Spinal cord (tissue), 10 donors: ENCODE measurements at places on chromosomes 7 and 10. TPM values are rescaled to one million over a fixed set of nuclear protein-coding genes. Genes with fewer than 3 reads are reported as not detected.

DNA sequence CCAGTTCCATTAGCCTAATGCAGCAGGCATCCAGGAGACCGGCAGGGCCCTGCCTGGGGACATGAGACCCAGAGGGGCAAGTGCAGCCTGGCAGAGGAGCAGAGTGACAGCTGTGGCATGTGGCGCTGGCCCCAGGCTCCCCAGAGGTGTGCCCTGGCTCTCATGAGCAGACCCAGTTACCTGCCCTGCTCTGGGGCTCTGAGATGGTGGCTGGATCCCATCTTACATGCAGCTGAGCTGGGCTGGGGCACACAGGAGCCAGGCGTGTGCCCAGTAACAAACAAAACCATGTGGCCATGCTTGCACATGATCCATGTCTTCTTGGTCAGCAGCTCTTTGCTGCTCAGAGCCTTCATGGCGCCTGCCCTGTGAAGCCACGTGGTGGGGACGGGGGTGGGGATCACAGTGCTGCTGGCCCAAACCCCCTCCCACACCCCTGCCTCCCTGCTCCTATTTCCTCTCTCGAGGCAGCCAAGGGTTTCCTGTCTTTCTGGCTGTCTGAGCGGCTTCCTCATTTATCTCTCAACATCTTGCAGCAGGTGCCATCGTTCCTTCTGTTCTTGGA lies 40.3 kb upstream of the GTF2I start:
- H3K27ac ChIP-seq = no peak overlapping the region
- DNase-seq = no peak
- H3K4me1 ChIP-seq = peaks cover 26% of the 10 kb centered on the region
- peaks cover 5% of the 10 kb centered on the region for H3K36me3 ChIP-seq
- no peak overlapping the region for H3K4me3 ChIP-seq

DNA sequence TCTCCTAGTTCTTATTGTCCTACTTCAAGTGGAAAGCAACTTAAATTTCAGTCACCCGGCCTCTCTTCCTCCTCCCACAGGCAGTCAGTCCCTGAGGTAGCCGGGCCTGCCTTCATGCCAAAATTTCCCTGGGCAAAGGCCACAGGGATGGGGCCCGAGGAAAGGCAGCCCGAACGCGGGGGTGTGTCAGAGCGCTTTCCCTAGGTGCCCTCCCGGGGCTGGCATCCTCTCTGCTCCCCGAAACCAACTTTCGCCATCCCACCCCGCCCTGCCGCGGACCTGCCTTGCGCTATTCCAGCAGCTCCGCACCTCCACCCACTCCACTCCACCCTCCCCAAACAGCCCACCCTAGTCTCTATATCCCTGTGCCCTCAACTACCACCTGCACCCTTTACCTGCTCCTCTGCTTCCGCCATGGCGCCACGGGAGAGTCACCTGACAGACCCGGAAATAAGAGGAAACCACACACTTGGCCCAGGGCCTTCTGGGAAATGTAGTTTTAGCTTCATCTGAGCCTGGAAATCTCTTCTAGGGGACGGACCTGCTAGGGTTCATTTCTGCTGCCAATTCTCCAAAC lies at the start of gene VPS41:
VPS41 (minus strand) TSS at position 433 of the 577 bp plus-strand sequence; CDS start at position 416, 17 bp downstream.
- no peaks in the 10 kb centered on the region for H3K4me1 ChIP-seq
- no peaks in the 10 kb centered on the region for H3K36me3 ChIP-seq
- DNase-seq = peak; percentile 49
- peak within 1 kb of the TSS; percentile 81 for H3K4me3 ChIP-seq
- no peak within 1 kb of the TSS for H3K27ac ChIP-seq
- no peaks in the 10 kb centered on the region for H3K27me3 ChIP-seq

Gene PTPRZ1
- total RNA-seq = 237 TPM

GRCh38 chr7:47496056-47496665 lies 85.8 kb downstream of the TNS3 start:
- no peaks in the 10 kb centered on the region for H3K27me3 ChIP-seq
- peaks cover 62% of the 10 kb centered on the region for H3K4me1 ChIP-seq
- no peak overlapping the region for H3K27ac ChIP-seq
- no peak overlapping the region for H3K4me3 ChIP-seq

DNA sequence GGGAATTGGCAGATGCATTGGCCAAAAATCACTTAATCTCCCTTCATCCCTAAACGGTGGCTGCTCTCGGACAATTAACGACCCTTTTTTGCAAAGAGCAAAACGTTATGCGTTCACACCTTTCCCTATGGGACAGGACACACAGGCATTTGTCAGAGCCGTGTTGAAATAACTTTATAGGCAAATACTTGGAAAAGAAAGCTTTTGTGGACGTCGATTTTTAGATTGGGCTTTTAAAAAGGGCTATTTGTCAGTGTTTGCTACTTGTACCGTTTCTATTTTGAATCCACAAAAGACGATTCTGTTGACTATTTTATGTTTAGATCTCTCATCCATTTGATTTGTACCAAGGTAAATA lies 245.6 kb downstream of the SLC25A13 start:
- no peaks in the 10 kb centered on the region for H3K36me3 ChIP-seq
- peaks cover 10% of the 10 kb centered on the region for H3K4me1 ChIP-seq
- H3K27ac ChIP-seq = peak overlapping the region; percentile 3
- H3K27me3 ChIP-seq = peaks cover 9% of the 10 kb centered on the region
- DNase-seq = no peak

- peaks cover 4% of the 10 kb centered on the region for H3K4me1 ChIP-seq
- H3K27ac ChIP-seq = no peak overlapping the region
- DNase-seq = no peak
- H3K36me3 ChIP-seq = no peaks in the 10 kb centered on the region
Measured at GRCh38 chr10:47022311-47023131, 111.3 kb downstream of the PTPN20 start.

- no peaks in the 10 kb centered on the region for H3K4me1 ChIP-seq
- no peak overlapping the region for H3K4me3 ChIP-seq
- DNase-seq = no peak
- H3K27ac ChIP-seq = no peak overlapping the region
- H3K27me3 ChIP-seq = no peaks in the 10 kb centered on the region
Measured at GRCh38 chr10:60414877-60415585, 25.4 kb upstream of the ANK3 start.

- H3K27me3 ChIP-seq = no peaks in the 10 kb centered on the region
- H3K27ac ChIP-seq = no peak overlapping the region
- no peak for DNase-seq
- H3K4me3 ChIP-seq = no peak overlapping the region
- H3K36me3 ChIP-seq = peaks cover 61% of the 10 kb centered on the region
Measured at GRCh38 chr7:98902523-98902922, 24.2 kb downstream of the TRRAP start.

GRCh38 chr7:117777335-117778142 lies 95.7 kb downstream of the CTTNBP2 start:
- no peaks in the 10 kb centered on the region for H3K27me3 ChIP-seq
- DNase-seq = no peak
- peaks cover 5% of the 10 kb centered on the region for H3K36me3 ChIP-seq
- no peak overlapping the region for H3K4me3 ChIP-seq
- no peaks in the 10 kb centered on the region for H3K4me1 ChIP-seq

DNA sequence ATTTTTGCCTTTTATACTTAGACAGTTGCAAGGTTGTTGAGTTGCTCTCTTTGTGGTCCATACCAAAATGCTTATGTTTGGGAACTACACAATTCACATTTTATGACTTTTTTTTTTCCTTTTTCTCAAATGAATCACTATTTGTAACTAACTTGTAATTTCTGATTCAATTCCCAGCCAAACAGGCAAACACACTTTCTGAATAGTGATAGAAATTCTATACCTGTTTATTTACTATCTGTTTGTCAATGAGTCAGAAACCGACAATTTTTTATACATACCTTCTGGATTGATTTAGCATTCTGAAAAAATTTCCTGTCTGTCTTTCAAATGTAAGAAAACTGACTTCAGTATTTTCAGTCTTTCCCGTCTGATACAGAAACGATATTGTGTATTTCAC lies 69.1 kb downstream of the MBL2 start:
- H3K4me1 ChIP-seq = no peaks in the 10 kb centered on the region
- H3K27me3 ChIP-seq = no peaks in the 10 kb centered on the region
- H3K4me3 ChIP-seq = no peak overlapping the region
- no peaks in the 10 kb centered on the region for H3K36me3 ChIP-seq
- DNase-seq = no peak

- DNase-seq = no peak
- H3K4me1 ChIP-seq = peaks cover 25% of the 10 kb centered on the region
- H3K4me3 ChIP-seq = no peak overlapping the region
- H3K27me3 ChIP-seq = peaks cover 4% of the 10 kb centered on the region
- no peak overlapping the region for H3K27ac ChIP-seq
- H3K36me3 ChIP-seq = peaks cover 4% of the 10 kb centered on the region
Measured at GRCh38 chr10:1608851-1609647, 128.3 kb downstream of the ADARB2 start.

- H3K4me3 ChIP-seq = no peak overlapping the region
- H3K27ac ChIP-seq = no peak overlapping the region
- H3K27me3 ChIP-seq = no peaks in the 10 kb centered on the region
- no peak for DNase-seq
- H3K36me3 ChIP-seq = no peaks in the 10 kb centered on the region
Measured at GRCh38 chr10:3499120-3499519, 285.9 kb downstream of the KLF6 start.

GRCh38 chr10:35300063-35300699 lies 36.1 kb upstream of the CCNY start:
- H3K27ac ChIP-seq = no peak overlapping the region
- no peaks in the 10 kb centered on the region for H3K36me3 ChIP-seq
- H3K27me3 ChIP-seq = no peaks in the 10 kb centered on the region
- no peaks in the 10 kb centered on the region for H3K4me1 ChIP-seq
- no peak for DNase-seq

Gene MRC1
- total RNA-seq = 13.0 TPM

GRCh38 chr10:14667280-14667679 lies 107.4 kb downstream of the FAM107B start:
- no peak for DNase-seq
- H3K4me1 ChIP-seq = peaks cover 7% of the 10 kb centered on the region
- no peaks in the 10 kb centered on the region for H3K36me3 ChIP-seq
- H3K4me3 ChIP-seq = no peak overlapping the region
- no peaks in the 10 kb centered on the region for H3K27me3 ChIP-seq

Gene OPN4
- not detected for total RNA-seq

Gene MRLN
- total RNA-seq = 25.0 TPM

DNA sequence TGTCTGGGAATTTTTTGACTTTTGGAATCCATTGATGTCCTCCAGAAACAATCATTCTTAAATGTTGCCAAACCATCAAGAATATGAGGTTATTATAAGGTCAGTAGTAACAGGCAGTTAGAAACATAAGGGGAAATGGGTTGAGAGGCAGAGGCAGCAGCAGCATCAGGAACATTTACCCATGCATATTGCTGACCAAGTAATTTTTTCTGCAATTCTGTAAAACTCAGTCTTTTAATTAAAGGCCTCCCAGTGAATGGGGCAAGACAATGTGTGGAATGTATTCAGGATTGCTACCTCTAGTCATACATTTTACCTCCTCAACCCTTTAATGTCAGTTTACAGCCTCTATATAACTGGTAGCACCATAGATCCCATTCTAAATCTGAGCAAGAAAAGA lies 66.5 kb upstream of the SKAP2 start:
- no peaks in the 10 kb centered on the region for H3K36me3 ChIP-seq
- H3K27me3 ChIP-seq = no peaks in the 10 kb centered on the region
- no peaks in the 10 kb centered on the region for H3K4me1 ChIP-seq
- no peak overlapping the region for H3K4me3 ChIP-seq
